ENCODE measurements at places on chromosomes 4 and X.

DNA sequence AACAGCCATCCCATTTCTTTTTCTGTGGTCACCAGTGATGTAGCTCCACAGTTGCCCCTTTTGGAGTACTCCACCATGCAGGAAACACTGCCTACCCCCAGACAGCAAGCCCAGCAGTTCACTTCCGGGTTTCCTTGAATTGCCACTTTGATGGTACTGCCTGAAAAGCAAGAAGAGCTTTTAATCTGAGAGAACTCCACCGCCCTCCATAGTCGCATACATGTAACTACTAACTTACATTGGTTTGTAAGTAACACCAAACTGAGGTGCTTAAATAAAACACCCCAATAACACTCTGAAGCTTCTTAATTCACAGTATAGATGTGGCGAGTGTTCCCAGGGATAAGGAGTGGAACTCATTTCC lies 53.6 kb upstream of the HPSE start:
- peak; percentile 34 for DNase-seq

- DNase-seq, result no peak
These were observed 17.2 kb upstream of the ADGRL3 start for GRCh38 chr4:61182915-61183314.

DNA sequence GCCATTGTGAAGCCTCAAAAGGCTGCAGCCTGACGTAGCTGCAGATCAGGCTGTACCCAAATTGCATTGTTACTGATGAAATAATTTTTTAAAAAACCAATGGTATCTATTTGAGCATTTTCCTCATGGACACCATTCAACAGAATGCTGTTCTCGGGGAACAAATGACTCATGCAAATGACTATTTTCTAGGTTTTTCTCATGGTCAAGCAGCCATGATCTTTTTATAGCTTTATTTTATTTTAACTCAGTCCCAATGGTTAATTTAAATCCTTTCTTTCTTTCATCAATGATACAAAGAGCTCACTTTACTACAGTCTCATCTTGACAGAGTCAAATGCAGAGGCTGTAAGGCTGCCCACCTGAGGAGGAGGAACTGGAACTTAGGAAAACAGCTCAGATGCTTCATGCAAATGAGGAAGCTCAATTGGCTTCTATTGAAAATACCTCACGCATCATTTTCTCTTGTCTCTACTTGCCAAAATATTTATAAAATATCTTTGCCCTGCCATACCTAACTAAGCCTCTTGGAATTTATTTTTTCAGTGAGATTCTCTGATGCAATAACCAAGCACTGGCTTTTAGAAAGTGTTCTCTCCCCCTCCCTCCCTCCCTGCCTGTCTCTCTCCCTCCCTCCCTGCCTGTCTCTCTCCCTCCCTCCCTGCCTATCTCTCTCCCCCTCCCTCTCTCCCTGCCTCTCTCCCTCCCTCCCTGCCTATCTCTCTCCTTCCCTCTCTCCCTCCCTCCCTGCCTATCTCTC lies 81.0 kb downstream of the SORBS2 start:
- peak; percentile 61 for DNase-seq

GRCh38 chrX:275967-276580 lies 5.1 kb upstream of the PLCXD1 start:
- no peak for DNase-seq

GRCh38 chrX:19800821-19801374 lies 86.5 kb downstream of the SH3KBP1 start:
- DNase-seq, result peak; percentile 47

GRCh38 chrX:103789004-103789403 lies 12.4 kb downstream of the PLP1 start:
- DNase-seq, result no peak

GRCh38 chr4:186570193-186570996 lies 15.0 kb upstream of the MTNR1A start:
- DNase-seq, result no peak

DNA sequence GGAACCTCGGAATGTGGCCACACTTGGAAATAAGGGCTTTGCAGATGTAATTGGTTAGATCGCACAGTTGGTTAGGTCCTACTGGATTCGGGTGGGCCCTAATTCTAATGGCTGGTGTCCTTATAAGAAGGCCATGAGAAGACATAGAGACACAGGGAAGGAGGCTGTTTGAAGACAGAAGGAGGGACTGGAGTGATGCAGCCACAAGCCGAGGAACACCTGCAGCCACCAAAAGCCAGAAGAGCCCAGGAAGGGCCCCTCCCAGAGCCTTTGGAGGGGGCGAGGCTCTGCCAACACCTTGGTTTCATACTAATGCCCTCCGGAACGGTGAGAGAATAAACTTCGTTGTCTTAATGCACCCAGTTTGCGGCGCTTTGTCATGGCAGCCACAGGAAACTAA lies 47.0 kb downstream of the EVC start:
- DNase-seq, result no peak

- DNase-seq, result no peak
These were observed 349.4 kb downstream of the ARHGAP24 start for GRCh38 chr4:85824166-85824945.

GRCh38 chr4:155777971-155778735 lies 19.3 kb downstream of the GUCY1B1 start:
- DNase-seq, result no peak

DNA sequence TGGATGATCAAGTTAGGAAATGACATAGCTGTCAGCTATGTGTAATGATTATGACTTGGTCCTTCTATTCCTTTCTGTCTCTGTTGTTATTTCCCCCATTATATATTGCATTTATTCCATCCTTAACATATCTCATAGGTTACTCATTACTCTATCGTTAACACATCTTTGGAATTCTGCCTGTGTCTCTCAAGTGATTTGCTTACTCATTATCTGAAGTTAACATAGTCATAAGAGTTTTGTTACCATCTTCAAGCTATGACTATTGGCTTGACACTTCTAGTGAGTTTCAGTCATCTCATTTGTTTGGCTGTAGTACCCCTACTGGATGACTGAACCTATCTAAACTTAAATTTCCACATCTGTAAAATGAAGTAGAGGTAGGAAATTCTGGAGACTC lies 286.1 kb upstream of the PPP1R2C start:
- DNase-seq, result no peak

- DNase-seq, result no peak
These were observed 28.2 kb upstream of the TLR2 start for GRCh38 chr4:153655928-153656327.

GRCh38 chr4:184201179-184201578 lies 16.5 kb downstream of the ENPP6 start:
- DNase-seq, result no peak

DNA sequence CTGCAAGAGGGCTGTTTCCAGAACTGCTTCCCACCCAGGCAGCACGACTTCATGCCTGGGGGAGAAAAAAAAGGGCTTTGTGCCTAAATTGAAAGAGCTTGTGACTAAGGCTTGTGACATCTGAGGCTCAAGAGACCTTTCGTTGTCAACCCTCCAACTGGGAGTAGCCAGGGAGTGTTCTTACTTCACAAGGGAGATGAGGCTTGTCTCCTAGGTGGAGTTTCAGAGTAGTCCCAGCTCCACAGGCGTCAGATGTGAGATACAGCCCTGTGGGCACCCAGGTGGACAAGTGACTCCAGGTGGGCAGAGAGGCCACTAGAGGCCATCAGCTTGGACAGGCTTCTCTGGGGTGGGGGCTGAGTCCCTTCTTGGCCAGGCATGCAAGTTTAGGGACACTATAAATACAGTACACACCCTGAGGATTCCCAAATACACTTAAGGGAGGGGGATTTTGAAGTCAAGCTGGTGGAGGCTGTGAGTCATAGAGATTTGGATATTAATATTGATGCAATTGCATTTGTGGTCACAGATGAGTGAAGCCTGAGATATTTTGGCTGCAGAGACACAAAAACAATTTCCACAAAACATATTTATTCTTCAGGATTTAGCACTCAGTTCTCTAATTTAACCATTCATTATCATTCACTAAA lies 40.1 kb upstream of the SETD7 start:
- DNase-seq, result no peak

DNA sequence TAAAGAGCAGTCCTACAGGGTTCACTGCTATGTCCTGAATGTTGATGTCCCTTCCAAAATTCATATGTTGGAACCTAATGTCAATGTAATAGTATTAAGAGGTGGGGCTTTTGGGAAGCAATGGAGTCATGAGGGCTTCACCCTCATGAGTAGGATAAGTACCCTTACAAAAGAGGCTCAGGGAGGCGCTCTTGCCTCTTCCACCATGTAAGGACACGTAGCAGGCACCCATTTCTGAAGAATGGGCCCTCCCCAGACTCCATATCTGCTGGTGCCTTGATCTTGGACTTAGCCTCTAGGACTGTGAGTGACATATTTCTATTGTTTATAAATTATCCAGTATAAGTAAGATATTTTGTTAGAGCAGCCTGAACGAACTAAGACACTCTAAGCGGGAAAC lies 15.8 kb downstream of the MED28 start:
- DNase-seq, result no peak

DNA sequence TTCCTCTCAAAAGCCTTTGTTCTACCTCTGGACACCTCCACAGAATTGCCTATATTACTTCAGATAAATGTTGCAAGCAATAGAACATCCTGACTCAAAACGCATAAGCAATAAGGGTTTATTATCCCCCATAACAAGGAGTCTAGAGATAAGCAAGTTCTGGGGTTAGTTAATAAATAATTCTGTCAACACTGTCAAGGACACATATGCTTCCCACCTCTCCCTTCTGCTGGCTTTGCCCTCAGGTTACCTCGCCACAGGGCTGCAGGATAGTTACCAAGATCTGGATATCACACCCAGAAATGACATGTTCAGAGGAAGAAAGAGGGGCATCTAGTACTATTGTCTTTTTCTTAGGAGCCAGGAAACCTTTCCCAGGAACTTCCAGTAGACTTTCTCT lies 14.0 kb upstream of the DUSP21 start:
- DNase-seq, result no peak

DNA sequence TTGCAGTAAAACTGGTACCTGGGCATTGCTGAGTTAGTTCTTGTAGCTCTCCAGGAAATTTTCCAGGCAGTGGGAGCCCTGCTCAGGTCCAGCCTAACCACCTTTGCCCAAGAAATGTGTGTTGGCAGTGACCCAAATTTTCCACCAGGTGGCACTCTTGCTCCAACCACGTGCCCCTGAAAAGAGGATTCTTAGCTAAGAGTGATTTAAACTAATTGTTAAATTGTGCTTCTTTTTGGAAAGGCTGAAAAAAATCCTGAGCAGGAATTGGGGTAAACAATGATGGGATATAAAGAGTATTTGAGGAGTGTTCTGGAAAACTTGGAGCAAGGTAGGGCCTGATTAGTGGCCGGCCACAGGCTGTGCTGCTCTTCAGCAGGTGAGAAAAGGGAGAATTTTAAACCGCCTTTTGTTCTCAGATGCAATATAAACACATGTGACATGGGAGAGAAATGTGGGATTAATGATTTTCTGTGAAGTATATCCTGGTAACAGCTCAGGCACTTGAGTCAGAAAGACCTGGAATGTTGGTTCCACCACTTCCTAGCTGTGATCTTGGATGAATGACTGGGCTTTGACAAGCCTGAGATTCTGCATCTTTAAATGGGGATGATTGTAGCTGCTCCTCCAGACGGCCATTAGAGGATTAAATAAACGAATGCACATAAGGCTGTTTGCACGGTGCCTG lies 219.6 kb downstream of the PTTG2 start:
- peak; percentile 79 for DNase-seq

DNA sequence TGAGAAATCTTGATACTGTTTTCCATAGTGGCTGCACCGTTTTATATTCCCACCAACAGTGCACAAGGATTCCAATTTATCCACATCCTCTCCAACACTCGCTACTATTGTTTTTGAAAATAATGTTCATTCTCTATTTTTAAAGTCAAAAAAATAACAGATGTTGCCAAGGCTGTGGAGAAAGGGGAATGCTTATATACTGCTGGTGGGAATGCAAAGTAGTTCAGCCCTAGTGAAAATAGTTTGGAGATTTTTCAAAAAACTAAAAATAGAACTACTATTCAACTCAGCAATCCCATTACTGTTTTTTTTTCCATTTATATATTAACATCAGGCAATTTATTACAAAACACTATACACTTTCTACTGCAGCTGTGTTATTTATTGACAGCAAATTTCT lies 208.7 kb downstream of the CBLL2 start:
- no peak for DNase-seq

DNA sequence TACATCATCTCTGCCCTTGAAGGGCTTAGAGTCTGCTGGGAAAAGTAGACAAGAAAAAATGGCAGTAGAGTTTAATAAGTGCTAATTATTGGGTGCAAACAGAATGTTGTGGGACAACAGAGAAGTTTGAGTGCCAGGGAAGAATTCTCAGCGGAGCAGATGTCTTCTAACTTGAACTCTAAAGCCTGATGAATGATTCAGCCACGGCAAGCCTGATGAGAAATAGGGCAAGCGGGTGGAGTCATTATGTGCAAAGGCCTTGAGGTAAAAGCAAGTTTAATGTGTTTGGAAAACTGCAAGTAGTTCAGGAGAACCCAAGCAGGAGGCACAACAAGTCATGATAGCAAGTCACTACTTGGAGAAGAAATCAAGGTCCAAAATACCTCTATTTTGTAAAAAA lies 37.5 kb downstream of the GC start:
- no peak for DNase-seq

GRCh38 chr4:26787461-26788340 lies 72.9 kb upstream of the STIM2 start:
- DNase-seq, result peak; percentile 9

DNA sequence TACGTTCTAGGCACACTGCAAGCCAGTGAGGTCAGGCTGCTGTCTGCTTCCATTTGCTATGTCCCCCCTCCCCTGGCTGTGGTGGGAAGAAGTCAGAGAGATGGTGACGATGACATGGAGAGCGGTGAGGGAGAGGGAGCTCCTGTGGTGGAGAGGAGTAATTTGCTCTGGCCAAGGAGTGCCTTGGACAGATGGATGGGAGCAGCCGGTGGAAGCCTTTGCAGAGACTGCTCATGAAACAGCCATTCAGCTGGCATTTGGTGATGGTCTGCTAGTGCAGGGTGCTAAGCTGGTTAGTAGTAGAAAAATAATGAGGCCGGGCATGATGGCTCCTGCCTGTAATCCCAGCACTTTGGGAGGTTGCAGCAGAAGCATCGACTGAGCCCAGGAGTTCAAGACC lies 124.1 kb downstream of the FHDC1 start:
- no peak for DNase-seq

DNA sequence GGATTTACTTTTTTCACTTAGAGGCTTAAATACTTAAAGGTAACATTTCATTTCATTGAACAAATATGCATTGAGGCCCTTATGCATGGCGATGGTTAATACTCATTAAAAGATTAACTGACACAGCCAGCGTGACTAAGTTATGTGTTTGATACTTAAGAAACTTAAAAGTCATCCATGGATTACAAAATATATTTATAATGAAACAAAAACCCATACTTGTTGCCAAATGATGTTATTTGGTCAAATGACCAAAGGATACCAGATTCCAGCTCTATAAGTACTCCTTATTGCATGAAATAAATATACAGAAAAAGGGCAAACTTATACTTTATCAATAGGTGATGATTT lies 26.7 kb downstream of the ZNF330 start:
- DNase-seq, result no peak

DNA sequence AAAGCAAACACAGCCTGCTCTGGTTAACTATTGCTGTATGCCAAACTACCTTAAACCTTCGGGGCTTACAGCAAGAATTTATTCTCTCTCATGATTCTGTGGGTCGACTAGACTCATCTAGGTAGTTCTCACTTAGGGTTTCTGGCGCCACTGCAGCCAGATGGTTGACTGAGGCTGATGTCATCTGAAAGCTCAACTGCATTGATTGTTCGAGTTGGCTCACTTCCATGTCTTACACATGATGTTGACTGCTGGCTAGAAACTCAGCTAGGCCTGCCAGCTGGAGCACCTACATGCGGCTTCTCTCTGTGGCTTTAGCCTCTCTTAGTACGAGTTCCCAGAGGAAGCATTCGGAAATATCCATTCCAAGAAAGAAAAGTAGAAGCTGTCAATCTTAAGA lies 103.2 kb downstream of the SRPX start:
- DNase-seq, result peak; percentile 43

- DNase-seq, result no peak
These were observed 504 bp upstream of the PDLIM3 start for GRCh38 chr4:185535612-185536410.
